C1 segment of cervical spinal cord (tissue), 14 donors: ENCODE measurements at places on chromosomes 1 and 21.

DNA sequence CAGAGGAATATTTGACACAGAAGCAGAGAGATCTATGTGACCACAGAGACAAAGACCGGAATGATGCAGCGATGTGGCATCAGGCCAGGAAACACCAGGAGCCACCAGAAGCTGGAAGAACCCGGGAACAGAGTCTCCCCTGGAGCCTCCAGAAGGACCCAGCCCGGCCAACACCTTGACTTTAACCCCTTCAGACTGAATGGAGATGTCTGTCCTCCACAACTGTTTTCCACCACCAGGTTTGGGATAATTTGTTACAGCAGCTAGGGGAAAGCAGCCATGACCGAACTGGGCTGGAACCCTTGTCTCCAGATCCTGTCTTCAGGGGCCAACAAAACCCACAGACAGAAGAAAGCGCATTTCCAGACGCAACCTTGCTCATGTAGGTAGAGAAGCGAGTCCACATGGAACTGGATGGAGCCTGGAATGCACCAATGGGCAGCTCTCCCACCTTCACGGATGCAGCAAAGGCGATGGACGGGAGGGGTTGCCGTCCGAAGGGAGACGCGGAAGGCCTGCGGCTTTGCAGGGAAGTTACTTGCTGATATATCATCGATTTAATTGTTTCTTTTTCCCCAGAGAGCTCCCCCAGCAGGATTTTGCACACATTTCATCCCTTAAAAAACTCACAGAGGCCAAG is 396.6 kb downstream of the NPHP4 start:
- DNase-seq: no peak

- no peak for DNase-seq
Observed at GRCh38 chr1:231666220-231666936, 39.8 kb downstream of the DISC1 start.

DNA sequence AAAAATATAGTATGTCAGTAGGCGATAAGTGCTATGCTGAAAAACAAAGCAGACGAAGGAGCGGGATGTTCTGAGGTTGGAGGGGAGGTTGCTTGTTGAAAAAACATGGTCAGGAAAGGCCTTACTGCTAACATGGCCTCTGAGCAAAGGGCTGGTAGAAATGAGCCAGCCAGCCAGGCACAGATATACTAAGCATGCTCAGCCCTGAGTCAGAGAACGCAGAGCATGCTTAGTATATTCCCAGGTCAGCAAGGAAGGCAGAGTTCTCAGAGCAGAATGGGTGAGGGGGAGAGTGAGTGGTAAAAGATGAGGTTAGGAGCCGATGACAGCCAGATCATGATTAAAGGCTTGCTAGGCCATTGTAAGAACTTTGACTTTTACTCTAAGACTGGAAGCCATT is 36.7 kb downstream of the ZBTB40 start:
- no peak for DNase-seq

- DNase-seq: no peak
Observed at GRCh38 chr1:61782771-61783170, 40.5 kb downstream of the PATJ start.

- DNase-seq: no peak
Observed at GRCh38 chr1:56374026-56374974, 205.1 kb downstream of the PLPP3 start.

GRCh38 chr1:157173900-157174410 is 35.8 kb upstream of the ETV3 start:
- no peak for DNase-seq

DNA sequence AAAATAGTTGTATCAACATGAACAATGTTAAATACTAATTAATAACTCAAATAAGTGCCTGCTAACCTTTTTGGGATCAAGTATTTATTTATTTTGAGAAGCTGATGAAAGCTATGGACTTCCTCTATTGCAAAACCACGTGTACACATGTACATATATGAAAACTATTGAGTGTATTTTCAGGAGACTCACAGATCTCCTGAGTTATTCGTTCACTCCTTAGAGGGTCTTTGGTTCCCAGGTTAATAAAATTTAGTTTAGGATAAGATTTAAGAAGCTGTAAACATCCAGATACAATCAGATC is 130.5 kb downstream of the DISC1 start:
- no peak for DNase-seq

DNA sequence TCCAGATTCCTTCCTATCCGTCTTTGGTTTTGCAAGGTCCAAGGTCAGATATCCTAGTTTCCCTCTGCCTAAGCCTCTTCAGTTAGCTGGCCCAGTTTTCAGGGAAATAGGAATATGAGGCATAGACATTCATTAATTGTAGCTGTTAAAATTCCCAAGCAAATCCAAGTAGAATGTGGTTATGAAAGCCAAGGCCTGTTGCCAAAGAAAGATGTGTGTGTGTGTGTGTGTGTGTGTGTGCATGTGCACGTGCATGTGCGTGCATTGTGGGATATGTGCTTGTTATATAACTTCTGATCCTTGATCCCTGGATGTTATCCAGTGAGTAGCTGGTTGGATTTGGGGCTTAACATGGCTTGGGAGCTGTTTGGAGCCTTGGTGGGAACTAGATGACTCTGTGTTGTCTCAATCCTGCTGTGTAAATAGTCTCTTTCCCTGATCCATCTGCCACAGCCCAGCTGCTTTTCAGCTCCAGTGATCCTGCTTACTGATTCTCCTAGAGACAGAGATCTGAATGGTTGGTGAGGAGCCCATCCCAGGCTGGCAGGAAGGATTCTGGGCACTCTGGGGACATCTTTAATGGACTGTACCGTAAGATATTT is 70.6 kb upstream of the GCLM start:
- DNase-seq: no peak

DNA sequence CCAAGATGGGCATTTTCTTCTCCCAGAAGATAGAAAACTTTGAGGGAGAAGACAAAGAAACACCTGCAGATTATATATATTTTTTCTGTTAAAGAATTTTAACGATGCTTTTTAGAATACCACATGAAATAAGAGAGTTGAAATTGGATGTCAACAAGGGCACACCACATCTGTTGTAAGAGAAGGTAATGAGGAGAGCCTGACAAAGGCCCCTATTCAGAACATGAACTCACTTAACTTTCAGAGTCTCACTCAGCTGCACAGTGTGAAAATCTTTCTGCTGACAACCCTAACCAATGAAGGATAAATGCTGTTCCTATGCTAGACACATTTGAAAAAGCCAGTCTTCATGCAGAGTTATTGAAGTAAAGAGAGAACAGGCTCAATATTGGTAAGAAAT is 7.3 kb downstream of the KRTAP22-2 start:
- DNase-seq: no peak

DNA sequence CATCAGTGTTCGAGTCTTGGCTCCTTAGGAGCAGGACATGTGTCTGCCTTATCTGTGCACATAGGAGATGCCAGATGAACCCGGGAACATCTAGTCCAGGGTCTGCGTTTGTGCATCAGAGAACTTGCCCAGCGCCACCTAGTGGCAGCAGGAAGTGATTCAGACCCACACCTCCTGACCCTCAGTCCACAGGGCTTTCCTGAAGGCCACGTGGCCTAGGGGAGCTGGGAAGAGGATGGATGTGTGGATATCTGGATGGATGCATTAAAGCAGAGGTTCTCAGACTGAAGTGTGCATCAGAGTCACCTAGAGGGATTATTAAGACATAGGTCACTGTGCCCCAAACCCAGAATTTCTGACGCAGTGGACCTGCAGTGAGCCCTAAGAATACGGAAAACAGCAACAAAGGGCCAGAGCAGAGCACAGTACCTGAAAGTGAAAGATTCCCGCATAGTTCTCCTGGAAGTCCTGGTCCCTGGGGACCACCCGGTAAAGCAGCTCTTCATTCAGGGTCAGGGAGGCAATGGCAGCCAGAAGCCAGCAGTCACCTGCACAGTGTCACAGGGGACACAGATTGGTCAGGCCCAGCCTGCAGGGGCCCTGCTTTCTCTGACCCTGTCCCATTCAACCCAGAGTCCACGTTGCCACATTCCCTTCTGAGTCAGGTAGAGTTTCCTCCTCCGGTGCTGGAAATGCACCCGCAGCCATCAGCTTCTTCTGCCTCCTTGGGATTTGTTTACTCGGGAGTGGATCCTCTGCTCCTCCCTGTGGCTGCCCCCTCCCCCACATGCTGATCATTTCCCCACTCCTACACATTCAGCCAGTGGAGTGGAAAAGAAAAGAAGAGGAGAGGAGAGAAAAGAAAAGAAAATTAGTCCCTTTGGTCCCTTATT is 37.0 kb downstream of the CAPN8 start:
- no peak for DNase-seq

DNA sequence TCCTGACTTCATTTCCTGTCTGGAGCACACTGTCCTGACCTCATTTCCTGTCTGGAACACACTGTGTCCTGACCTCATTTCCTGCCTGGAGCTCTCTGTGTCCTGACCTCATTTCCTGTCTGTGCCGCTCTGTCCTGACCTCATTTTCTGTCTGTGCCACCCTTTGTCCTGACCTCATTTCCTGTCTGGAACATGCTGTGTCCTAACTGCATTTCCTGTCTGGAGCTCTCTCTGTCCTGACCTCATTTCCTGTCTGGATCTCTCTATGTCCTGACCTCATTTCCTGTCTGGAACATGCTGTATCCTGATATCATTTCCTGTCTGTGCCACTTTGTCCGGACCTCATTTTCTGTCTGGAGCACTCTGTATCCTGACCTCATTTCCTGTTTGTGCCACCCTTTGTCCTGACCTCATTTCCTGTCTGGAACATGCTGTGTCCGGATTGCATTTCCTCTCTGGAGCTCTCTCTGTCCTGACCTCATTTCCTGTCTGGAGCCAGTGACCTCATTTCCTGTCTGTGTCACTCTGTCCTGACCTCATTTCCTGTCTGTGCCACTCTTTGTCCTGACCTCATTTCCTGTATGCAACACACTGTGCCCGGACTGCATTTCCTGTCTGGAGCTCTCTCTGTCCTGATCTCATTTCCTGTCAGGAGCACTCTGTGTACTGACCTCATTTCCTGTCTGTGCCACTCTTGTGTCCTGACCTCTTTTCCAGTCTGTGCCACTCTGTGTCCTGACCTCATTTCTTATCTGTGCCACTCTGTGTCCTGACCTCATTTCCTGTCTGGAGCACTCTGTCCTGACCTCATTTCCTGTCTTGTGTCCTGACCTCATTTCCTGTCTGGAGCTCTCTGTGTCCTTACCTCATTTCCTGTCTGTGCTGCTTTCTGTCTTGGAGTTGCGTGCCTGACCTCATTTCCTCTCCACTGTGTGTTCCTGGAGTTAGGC is 27.6 kb downstream of the SKI start:
- no peak for DNase-seq

- no peak for DNase-seq
Observed at GRCh38 chr1:68198752-68199151, 33.6 kb downstream of the WLS start.

DNA sequence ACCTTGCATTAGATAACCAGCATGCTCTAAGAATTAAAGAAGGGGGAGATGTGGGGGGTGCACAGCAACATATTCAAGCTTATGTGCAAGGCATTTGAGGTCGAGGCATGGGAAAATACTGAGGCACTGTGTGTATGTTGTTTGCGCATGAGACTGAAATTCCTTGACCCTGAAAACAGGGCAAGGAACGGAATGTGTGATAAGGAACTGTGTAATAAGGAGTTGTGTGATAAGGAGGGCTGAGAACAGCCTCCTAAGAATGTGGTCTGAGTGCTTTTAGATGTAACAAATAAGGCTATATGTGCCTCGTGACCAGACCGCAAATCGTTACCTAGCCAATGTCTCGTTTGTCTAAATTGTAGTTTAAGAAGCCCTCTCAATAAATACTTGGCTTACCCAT is 26.5 kb upstream of the ITLN1 start:
- no peak for DNase-seq

GRCh38 chr1:89260566-89261255 is 11.9 kb downstream of the GBP5 start:
- no peak for DNase-seq
